ENCODE measurements at places on chromosomes 11 and 22.

GRCh38 chr11:123822599-123822998 is 16.4 kb upstream of the OR6M1 start:
- no peak for DNase-seq

GRCh38 chr11:13110145-13110544 is 101.0 kb downstream of the RASSF10 start:
- DNase-seq = no peak

GRCh38 chr22:41862530-41863266 is 29.8 kb downstream of the SREBF2 start:
- DNase-seq = peak; percentile 22

GRCh38 chr11:129643031-129643721 is 172.5 kb upstream of the TMEM45B start:
- DNase-seq = no peak

DNA sequence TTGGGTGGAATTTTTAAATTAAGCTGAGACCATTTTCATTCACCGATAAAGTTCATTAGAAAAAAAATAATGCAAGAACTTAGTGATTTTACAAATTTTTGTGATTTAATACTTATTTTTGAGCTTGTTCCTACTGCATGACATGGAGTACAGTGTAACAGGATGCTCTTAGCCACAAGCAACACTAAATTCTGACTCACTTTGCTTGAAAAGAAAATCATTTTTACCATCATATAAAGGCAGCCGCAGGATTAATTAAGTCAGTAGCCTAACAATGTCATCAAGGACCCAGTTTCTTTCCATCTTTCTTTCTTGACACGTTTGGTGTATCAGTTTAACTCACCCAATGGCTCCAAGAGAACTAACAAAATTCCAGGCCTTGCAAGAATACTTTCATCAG is 540.3 kb upstream of the LUZP2 start:
- no peak for DNase-seq

All from stimulated activated CD4-positive, alpha-beta T cell treated with anti-CD3 and anti-CD28 coated beads, Interleukin-2, amount 100 ng/mL, for 4 hours (primary cell).